ENCODE measurements at places on chromosomes 6 and 20.

- no peak for DNase-seq
These were observed 145.2 kb downstream of the DTNBP1 start for GRCh38 chr6:15517600-15517999.

- no peak for DNase-seq
These were observed 444.7 kb upstream of the MAP3K7 start for GRCh38 chr6:91031581-91031980.

GRCh38 chr6:157079277-157079676 lies 244.0 kb downstream of the TMEM242 start:
- DNase-seq, result no peak

DNA sequence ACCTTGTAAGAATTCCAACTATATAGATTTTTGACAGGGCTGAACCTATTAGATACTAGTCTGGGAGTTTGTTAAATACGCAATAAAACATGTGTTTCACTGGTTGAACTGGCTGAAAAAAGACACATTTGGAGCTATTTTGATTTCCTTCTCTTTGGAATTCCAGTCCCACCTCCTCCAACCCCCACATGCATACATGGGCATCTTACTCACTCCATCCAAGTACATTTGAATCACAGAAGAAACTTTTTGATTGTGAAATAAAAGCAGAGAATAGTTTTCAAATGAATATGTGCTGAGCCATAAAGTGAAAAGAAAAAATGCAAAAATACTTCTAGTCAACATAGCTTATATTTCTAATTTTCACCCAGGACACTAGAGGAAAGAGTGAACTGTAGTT lies 33.9 kb upstream of the STXBP5 start:
- DNase-seq, result no peak

- DNase-seq, result no peak
These were observed 3.5 kb downstream of the PIGT start for GRCh38 chr20:45419188-45420091.

GRCh38 chr6:41728073-41728936 lies 7.1 kb downstream of the TFEB start:
- no peak for DNase-seq

DNA sequence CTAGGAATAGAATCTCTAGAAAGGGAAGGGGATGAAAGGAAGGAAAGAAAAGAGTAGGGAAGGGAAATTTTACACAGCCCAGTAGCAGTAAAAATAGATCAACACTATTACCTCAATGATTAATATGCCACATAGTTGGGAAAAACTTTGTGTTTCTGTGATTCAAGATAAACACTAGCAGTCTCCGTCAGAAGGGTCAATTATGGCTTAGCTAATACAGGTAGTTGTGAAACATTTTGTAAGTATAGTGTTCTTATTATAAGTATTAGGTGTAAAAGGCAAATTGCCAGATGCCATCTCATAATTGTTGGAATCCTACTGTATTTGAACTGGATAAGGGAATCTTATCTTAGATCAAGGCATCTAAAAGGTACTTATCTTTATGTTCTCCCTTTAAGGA lies 165.7 kb downstream of the MTFR2 start:
- DNase-seq, result no peak

- no peak for DNase-seq
These were observed 17.7 kb downstream of the SDC4 start for GRCh38 chr20:45330476-45330875.

GRCh38 chr20:15555913-15556312 lies 1017.3 kb downstream of the KIF16B start:
- DNase-seq, result no peak

GRCh38 chr6:26339612-26340011 lies 25.4 kb upstream of the BTN3A2 start:
- DNase-seq, result no peak

- DNase-seq, result no peak
These were observed 183.7 kb upstream of the JAG1 start for GRCh38 chr20:10857352-10858070.

GRCh38 chr20:23084845-23085365 lies 1.2 kb downstream of the CD93 start:
- DNase-seq, result no peak

- DNase-seq, result no peak
These were observed 214.7 kb downstream of the TFAP2C start for GRCh38 chr20:56843817-56844216.

DNA sequence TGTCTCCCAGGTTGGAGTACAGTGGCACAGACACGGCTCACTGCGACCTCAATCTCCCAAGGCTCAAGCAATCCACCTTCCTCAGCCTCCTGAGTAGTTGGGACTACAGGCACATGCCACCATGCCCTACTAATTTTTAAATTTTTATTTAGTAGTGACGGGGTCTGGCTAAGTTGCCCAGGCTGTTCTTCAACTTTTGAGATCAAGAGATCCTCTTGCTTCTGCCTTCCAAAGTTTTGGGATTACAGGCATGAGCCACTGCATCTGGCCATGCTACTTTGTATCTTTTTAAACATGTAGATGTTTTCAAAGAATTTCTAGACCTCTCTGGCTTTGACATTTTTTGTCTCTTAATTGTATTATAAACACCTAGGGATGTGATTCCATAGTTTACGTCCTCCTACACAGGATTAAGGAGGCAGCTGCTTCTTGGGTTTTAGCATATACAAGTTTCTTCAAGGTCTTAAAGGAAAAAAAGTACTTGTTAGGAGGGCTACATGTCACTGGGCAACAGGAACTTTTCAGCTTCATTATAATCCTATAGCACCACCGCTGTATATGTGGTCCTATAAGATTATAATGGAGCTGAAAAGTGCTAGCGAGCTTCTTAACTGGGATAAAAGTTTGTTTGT lies 1.3 kb downstream of the ADAT2 start:
- no peak for DNase-seq

- DNase-seq, result no peak
These were observed 23.5 kb upstream of the CTNNBL1 start for GRCh38 chr20:37670351-37670791.

- no peak for DNase-seq
These were observed 37.8 kb downstream of the SLC2A12 start for GRCh38 chr6:134014588-134015137.

- DNase-seq, result no peak
These were observed 55.2 kb upstream of the SUPT3H start for GRCh38 chr6:45432977-45433376.

GRCh38 chr6:129007701-129008373 lies 124.9 kb downstream of the LAMA2 start:
- DNase-seq, result no peak

DNA sequence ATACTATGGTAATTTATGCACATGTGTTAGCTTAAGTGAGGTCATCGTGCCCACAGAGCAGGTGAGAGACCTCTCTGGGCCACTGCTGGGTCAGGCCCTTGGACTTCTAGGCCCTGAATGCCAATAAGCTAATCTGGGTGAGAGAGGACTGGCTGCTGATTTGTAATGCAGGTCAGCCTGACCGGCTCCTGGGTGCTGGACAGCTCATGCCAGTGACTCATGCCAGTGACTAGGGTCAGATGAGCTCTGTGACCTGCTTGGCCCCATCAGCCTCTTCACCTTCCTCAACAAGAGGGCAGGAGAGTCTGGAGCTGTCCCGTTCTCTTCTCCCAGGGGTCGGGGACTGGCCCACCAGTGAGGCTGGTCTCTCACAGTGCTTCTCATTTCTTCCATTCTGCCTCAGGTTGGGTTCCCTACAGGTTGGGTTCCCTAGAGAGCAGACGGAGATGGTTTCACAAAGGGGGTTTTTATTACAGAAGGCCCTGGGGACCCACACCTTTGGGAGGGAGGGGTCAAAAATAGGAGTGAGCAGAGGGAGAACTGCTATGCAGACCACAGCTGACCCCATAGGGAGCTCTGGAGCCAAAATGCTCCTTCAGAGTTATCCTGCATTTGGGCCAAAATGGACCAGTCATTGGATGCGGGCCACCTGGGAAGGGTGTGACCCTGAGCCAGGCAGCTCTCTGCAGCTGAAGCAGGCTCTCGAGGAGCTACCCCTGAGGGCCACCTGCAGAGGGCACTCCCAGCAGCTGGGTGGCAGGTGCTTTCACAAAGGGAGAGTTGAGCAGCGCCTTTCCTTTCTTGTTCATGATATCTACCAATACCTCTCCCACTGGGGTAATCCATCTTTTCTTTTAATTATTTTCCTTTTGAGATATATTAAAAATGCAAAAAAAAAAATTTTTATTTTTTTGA lies 2.2 kb upstream of the OXT start:
- DNase-seq, result peak; percentile 18

DNA sequence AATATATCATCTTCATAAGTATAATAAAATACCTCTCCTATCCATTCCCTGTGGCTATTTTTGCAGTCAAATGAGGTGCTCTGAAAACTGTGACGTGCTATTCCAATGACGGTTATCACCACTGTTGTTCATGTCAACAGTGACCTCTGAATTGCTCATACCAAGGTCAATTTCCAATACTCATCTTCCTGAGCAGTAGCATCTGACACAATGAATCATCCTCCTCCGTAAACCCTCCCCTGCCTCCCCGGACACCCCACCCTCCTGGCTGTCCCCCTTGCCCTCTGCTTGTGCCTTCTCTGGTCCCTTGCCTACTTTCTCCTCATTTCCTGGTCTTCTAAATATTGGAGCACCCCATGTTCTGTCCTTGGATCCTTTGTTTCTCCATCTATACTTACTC lies 77.7 kb upstream of the SLC22A23 start:
- DNase-seq, result no peak

DNA sequence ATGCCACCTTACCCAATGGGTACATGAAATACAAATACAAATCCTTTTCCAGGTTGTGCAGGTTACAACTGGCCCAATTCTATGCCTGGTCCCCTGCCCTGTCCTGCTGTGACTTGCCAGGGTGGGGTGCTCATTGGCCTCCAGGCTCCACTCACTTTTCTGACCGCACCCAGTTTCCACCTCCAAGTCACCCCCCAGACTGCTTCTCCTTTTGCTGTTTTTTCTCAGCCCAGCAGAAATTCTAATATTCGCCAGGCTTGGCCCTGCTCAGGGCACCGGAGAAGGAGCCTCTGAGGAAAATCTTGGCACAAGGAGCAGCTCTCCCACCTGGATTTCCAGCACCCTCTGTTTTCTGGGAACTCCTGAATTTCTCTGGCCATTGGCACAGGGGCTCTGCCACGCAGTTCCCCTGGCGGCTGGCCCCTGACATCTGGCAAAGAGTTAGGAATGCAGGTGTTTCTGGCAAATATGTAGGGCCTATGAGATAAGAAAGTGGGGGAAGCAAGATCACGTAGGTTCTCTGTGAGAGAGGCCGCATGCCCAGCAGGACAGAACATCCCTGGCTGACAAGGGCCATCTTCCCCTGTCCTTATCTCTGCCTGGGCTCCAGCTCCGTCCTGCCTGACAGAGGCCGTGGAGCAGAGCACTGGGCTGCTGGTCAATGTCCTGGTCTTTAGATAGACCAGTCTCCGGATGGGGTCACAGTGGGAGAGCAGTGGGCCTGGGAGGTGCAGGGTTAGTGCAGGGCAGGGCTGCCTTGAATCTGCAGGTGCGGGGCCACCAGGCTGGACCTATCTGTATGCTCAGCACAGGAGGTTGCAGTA lies 2.9 kb upstream of the RAET1E start:
- DNase-seq, result no peak

- no peak for DNase-seq
These were observed 33.7 kb downstream of the SRSF3 start for GRCh38 chr6:36627801-36628246.

DNA sequence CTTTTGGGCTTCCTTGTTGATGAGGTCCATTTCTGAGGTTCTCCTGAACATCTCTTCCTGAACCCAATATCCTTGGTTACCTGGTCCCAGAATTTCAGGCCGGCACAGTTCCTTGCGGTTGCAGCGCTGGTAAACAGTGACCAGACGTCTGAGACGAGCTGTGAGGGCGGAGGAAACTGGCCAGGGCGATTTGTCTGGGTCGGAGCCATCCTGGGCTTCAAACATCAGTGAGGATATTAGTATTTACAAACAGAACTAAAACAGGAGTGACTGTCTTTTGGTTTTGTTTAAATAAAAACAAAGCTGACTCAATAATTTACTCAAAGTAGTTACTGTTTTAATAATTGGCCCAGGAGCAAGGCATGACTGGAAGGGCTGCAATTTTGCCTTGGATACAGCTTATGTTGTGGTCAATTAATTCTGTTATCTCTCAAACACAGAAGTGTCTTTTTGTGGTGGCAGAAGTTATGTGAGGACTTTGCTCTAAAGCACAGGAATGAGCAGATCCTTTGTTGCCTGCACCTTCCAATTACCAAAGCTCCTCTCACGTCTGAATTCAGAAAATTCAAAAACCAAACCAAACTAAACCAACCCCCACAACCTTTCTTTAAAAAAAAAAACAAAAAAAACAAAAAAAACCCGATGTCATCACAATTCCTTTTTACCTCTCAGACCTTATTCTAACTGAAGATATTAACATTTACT lies 58.7 kb upstream of the EMILIN3 start:
- no peak for DNase-seq

- no peak for DNase-seq
These were observed 44.2 kb upstream of the DEFB112 start for GRCh38 chr6:50093938-50094272.

GRCh38 chr20:45826381-45827019 lies 612 bp downstream of the TNNC2 start:
- no peak for DNase-seq

All from GM20000 (cell line).